ENCODE measurements at places on chromosomes 13 and 19. TPM values are rescaled to one million over a fixed set of nuclear protein-coding genes. Genes with fewer than 3 reads are reported as not detected.
A peak's percentile ranks its signal among the peaks of the same experiment; 100 is the strongest.

Gene LATS2
- 10.6 TPM for total RNA-seq

Gene TMPRSS9
- not detected for total RNA-seq

Gene COL5A3
- 3.1 TPM for total RNA-seq

Gene GJA3
- 3.3 TPM for total RNA-seq

Gene MAST1
- 3.4 TPM for total RNA-seq

Gene ZNF607
- total RNA-seq = 0.89 TPM

Gene HSH2D
- not detected for total RNA-seq

Gene CABP5
- not detected for total RNA-seq

Gene ZNF726
- 4.4 TPM for total RNA-seq

Gene MEDAG
- 1.1 TPM for total RNA-seq

DNA sequence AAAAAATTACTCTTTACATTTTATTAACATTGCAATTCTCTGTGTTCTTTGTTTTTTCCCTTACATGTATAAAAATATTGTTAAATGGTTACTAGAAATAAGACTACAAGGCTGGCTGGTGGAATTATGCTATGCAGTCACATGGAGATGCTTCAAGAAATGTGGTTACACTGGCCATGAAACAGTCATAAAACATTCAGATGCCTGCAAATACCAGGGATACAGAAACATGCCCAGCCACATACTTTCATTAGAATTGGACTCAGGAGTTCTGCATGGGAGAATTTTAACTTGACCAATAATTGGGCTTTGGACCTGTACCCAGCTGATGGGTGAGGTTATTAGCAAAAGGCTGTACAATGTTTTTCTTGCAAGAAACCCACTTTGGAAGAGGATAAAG lies 1407.7 kb upstream of the SLC10A2 start:
- DNase-seq = no peak

GRCh38 chr19:51573331-51573730 lies 2.2 kb downstream of the ZNF175 start:
- DNase-seq = no peak

GRCh38 chr13:29704648-29705047 lies 109.2 kb upstream of the SLC7A1 start:
- DNase-seq = peak; percentile 19

DNA sequence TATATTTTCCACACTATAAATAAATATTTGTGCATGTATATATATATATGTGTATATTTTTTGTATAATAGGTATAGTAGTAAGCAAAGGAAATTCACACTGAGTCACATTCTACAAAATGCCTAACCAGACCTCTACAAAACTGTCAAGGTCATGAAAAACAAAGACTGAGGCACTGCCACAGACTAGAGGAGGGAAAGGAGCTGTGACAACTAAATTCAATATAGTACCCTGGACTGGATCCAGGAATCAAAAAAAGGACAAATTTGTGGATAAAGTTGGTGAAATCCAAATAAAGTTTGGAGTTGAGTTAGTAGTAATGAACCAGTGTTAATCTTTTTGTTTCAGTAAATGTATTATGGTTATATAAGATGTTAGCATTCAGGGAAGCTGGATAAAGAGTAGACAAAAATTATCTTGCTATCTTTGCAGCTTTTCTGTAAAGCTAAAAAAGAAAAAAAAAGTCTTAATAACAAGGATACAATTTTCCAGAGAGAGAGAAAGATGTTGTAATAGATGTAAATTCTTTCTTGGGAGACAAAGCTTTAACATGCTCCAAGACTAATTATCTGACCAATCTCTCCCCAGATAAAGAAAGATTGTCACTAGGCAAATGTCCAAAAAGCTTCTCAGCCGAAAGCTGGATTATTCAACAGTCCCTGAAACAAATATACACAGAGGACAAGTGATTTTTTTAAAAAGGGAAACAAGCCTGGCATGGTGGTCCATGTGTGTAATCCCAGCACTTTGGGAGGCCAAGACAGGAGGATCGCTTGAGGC lies 19.1 kb downstream of the SYDE1 start:
- no peak for DNase-seq

GRCh38 chr13:110782185-110782584 lies 68.7 kb downstream of the ING1 start:
- no peak for DNase-seq

- no peak for DNase-seq
Measured at GRCh38 chr19:39679791-39680168, 24.1 kb downstream of the LGALS16 start.

DNA sequence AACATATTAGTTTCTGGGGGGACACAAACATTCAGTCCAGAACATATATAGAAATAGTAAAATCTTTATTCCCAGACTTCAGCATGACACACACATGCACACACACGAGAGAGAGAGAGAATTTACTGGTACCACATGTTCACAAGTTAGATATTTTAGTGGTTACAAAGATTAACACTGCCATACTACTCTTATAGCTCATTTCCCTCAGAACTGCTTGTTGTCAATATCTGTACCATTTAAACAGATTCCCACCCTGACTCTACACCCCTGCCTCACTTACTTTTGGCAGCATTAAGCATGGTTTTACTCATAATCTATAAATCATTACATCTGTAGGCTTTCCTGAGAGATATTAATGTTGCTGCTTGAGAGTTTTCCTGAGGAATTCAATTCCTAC lies 524.7 kb upstream of the HTR2A start:
- no peak for DNase-seq

GRCh38 chr19:10724573-10725071 lies 6.7 kb downstream of the DNM2 start:
- no peak for DNase-seq

- no peak for DNase-seq
Measured at GRCh38 chr13:109301726-109302125, 484.7 kb downstream of the IRS2 start.

DNA sequence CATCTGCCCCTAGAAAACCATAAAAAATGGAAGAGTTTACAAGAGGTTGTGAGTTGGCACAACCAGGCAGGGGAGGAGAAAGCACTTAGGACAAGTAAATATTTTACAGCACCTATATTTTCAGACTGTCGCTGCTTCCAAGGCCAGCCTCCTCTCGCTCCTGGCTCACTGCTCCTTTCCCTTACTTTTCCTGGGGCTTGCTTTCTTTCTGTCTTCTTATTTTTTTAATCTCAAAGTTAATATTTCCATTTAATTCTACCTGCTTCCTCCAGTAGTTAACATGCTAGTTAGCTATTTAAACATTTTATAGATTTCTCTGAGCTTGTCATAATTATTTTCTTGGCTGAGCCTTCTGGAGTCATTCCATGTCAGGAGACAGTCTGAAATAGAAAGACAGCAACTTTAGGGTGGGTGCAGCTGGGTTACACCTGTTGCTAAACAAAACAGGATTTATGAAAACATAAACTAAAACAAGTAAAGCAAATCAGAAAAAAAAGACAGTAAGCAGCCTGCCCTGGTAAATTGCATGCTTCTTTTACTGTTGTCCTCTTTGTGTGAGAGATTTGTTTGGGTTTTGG lies 330.1 kb downstream of the DLEU7 start:
- DNase-seq = no peak

DNA sequence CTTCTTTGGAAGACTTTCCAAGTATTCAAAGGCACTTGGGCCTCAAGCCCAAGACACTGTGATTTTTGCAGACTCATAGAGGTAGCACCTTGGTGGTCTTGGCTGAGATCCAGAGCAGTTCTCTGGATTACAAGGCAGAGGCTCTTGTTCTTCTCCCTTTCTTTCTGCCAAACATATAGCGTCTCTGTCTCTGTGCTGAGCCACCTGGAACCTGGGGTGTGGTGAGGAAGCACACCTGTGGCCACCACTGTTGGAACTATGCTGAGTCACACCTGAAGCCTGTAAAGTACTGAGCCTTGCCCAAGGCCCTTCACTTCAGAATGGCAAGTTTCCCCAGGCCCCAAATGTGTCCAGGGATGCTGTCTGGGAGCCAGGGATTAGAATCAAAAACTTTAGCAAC lies 127.5 kb downstream of the FREM2 start:
- no peak for DNase-seq

- DNase-seq = no peak
Measured at GRCh38 chr19:16589917-16590316, 17.7 kb upstream of the SLC35E1 start.

GRCh38 chr13:113297370-113298042 lies 467 bp downstream of the LAMP1 start:
- no peak for DNase-seq

DNA sequence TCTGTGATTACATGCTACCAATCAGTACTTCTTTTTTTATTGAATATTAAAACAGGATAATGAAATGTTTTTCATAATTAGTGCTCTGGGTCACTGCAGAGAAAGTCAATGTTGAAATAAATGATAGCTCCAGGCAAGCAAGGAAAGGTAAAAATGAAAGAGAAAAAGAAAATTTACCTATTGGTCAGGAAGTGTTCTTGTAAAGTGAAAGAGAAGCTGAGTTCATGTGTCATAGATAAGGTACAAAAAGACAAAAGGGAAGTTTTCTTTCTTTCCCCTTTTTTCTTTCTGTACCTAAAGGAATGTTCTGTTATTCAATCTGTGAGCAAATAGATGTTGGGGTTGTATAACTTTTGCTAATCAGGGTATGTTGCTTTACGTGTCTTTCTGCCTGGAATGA lies 197.0 kb downstream of the PCDH9 start:
- no peak for DNase-seq

DNA sequence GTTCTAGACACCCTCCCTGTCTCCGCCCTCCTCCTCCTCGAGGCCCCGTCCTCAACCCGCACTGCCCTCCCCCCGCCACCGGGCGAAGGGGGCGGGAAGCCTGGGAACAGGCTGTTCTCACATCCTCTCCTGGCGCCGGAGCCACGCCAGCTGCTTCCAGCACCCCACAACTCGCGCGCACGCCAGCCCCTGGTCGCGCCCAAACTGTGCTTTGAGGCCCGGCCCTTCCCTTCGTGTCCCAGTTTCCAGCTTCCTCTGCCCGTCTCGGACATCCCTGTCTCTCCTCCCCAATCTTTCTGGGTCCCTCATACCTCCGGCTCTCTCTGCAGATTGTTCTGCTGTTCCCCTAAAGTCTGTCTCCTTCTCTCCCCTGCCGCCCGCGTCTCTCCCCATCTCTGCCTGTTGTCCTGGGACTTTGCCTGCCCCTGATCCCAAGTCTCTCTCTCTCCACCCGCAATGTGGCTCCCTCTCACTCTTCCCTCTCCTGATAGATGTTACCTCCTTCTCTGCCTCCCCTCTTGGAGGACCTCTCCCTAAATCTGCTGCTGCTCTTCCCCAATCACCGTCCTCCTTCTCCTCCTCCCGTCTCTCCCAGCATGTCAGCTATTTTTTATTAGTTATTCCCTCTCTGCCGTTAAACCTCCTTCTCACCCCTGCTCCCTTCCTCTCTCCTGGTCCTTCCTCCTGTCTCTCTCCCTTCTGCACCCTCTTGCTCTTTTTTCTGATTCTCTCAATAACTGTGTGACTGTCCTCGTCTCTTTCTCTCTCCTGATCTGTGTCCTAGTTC lies 14.2 kb downstream of the DPF1 start:
- peak; percentile 31 for DNase-seq

- DNase-seq = no peak
Measured at GRCh38 chr19:2199215-2199614, 35.5 kb downstream of the DOT1L start.

GRCh38 chr13:31767175-31767900 lies 28.0 kb downstream of the RXFP2 start:
- peak; percentile 74 for DNase-seq

DNA sequence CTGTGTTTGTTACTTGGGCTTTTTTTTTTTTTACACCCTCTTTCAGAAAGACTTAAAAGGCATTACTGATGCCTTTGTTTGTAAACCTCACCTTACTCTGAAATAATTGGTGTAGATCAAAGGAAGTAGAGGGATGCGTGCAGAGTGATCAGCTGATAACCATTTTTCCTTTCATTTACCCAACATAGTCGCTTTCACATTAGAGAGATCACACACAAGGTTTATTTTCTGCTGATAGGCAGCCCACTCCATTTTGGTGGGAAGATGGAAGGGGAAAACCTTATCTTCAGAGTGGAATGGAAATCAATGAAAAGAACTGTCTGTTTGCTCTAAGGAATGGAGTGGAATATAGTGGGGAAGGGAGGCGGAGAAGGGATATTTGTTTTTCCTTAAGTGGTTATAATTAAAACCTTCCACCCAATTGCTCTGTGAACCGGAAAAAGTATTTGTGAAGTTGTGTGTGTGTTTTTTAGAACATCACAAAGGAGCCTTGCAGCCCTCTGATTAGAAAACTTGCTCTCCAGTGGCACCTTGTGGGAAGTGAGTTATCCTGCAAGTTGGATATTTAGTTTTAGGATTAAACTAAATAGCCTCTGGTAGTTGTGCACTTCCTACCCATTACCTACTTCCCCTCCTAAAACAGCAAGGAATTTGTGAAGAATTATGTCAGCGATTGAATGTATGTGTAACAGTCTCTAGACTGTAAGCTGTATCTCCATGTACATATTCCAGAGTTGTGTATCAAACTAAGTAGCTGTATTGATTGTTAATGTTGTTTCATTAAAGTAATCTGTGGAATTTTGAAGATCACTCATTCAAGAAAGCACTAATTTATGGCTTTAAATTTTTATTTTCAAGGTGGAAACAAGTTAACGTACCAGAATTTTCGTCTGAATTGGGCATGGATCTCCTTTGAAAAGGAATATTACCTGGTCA lies 76.8 kb downstream of the FREM2 start:
- DNase-seq = no peak

DNA sequence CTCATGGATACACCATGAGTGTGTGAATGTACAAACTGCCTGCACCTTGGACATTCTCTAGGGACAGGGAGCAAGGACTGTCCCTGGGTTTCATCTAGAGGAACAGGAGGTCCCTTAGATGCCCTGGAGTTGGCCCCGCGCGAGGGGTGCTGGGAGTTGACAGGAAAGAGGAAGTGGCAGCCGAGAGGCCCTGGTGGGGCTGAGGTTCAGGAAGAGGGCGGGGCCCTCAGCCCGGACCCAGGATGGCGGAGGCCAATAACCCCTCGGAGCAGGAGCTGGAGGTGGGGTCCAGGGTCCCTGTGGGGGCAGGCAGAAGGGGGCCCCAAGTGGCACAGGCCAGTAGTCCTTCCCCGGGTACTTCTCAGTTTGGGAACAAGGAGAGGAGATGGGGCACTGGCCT lies 6.9 kb downstream of the PKN1 start:
- DNase-seq = no peak

- no peak for DNase-seq
Measured at GRCh38 chr13:113090806-113091205, 14.8 kb upstream of the F7 start.

DNA sequence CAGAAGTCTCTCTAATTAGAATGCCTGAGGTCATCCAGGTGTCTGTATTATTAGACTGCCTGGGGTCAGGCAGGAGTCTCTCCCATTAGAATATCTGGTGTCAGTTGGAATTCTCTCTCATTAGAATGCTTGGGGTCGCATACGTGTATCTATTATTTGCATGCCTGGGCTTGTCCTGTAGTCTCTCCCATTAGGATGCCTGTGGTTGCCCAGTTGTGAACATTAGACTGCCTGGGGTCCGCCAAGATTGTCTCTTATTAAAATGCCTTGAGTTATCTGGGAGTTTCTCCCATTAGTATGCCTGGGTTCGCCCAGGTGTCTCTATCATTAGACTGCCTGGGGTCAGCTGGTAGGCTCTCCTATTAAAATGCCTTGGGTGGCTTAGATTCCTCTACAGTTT lies 1494.7 kb downstream of the UQCRFS1 start:
- DNase-seq = no peak

Data from MG63 (cell line).